ENCODE measurements at places on chromosomes 16 and 17.

- no peak for DNase-seq
These were observed 69.6 kb downstream of the PLXDC1 start for GRCh38 chr17:39081851-39082250.

DNA sequence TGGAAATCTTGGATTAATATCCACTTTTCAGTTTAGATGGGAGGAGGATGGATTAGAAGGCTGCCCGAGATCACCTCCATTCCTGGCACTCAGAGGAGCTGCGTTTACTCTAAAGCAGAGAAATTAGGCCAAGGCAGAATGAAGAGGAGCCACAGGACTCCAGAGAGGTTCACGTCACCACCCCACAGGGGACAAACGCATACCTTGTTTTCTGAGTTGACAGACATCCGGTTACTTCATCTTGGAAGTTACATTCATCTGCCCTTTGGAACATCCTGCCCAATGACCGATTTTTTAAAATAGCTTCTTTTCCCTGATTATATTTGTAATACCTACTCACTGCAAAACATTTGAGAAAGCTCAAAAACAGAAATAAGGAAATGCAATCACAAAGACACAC, 220.0 kb downstream of the SOX9 start:
- no peak for DNase-seq

GRCh38 chr17:57774872-57775271, 29.8 kb upstream of the CCDC182 start:
- DNase-seq, result no peak

DNA sequence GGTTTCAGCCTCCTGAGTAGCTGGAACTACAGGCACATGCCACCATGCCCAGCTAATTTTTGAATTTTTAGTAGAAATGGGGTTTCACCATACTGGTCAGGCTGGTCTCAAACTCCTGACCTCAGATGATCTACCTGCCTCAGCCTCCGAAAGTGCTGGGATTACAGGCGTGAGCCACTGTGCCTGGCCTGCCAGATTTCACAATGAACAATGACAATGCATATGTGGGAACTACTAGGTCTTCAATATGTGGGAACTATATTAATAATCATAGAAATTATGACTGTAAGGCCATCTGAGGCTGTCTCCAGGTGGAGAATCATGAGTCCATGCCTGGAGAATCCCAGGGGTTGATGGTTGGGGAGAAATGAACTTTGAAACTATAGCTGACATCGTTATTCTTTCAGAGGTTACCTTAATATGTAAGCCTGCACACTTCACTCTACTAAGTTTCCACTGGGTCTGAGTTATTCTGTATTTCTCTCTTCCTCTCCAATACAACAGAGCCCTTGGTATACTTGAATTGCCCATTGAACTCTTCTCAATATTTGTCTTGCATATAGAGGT, 7.2 kb upstream of the DRC7 start:
- no peak for DNase-seq

- no peak for DNase-seq
These were observed 9.5 kb downstream of the TAX1BP3 start for GRCh38 chr17:3658784-3659449.
